ENCODE measurements at places on chromosomes 7 and 10.

GRCh38 chr10:77228559-77228958, 409.0 kb downstream of the KCNMA1 start:
- no peak for DNase-seq

- DNase-seq: no peak
Observed at GRCh38 chr10:4450981-4451908, 374.8 kb upstream of the AKR1E2 start.

DNA sequence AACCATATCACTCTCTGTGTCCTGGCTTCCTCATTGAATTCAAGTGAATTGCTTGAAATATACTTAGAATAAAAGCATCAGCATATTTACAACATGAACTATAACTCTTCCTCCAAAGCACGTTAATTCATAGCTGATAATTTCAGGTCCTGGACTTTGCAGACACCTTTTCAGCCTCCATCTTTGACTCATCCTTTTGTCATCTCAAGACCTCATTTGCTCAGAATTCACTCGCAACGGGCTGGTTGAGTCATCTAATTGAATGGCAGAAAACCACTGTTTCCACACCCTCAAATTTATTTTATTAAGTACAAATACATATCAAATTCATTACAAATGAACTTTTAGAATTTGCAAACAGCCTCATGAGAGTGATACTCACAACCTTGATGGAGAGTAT, 545.7 kb downstream of the GATA3 start:
- DNase-seq: no peak

GRCh38 chr10:5480162-5480941, 19.0 kb downstream of the CALML5 start:
- DNase-seq: no peak

- DNase-seq: no peak
Observed at GRCh38 chr10:93189944-93190343, 116.3 kb downstream of the CYP26A1 start.

GRCh38 chr10:103923502-103923901, 5.5 kb upstream of the STN1 start:
- no peak for DNase-seq

- no peak for DNase-seq
Observed at GRCh38 chr7:93205046-93205445, 21.2 kb downstream of the HEPACAM2 start.

DNA sequence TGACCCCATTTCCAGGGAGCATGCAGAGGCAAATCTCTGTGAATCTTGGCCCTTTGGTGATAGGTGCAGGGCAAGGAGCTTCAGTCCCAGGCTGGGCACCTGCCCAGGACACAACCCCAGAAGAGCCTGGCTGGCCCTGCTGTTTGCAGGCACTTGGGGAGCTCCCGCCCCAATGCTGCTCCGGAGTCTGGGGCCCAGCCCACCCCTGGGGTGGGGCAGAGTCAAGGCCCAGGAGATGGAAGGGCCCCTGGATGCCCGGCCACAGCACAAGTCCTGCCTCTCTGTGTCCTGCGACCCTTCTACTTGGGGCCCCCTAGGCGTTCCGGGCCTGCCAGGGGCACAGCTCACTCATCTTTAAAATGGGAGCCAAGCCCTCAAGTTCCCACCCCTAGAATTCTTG, 24.7 kb downstream of the PDGFA start:
- no peak for DNase-seq

- no peak for DNase-seq
Observed at GRCh38 chr7:97016381-97017191, 8.0 kb downstream of the DLX5 start.

DNA sequence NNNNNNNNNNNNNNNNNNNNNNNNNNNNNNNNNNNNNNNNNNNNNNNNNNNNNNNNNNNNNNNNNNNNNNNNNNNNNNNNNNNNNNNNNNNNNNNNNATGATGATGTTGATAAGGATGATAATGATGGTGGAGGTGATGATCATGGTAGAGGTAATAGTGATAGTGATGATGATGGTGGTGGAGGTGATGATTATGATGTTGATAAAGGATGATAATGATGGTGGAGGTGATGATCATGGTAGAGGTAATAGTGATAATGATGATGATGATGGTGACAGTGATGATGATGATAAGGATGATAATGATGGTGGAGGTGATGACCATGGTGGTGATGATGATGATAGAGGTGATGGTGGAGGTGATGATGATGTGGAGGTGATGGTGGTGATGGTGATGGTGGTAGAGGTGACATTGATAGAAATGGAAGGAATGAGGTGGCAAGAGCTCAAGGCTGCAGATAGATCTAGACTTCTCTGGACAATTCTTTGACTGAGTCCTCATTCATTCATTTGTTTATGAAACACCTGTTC, 47.8 kb downstream of the FAM20C start:
- no peak for DNase-seq

GRCh38 chr10:122293961-122294380, 22.9 kb downstream of the BTBD16 start:
- DNase-seq: no peak

DNA sequence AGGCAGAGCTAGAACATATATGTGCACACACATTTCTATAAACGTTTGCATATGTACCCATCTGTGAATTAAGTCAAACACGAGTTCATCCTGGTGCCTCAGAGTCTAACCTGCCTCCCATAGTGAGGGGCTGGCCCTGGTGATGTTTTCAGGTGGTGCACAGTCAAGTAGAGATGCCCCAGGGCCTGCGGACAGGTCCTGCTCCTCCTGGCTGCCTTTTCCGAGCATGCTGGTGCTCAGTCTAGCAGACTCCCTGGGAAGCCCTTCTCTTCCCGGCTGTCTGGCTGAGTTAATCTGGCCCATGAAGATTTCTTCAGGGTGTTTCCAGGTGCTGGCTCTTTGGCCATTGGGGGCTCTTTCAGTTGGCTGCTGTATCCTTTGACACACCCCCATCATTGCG, 14.3 kb downstream of the ADCY1 start:
- DNase-seq: no peak

DNA sequence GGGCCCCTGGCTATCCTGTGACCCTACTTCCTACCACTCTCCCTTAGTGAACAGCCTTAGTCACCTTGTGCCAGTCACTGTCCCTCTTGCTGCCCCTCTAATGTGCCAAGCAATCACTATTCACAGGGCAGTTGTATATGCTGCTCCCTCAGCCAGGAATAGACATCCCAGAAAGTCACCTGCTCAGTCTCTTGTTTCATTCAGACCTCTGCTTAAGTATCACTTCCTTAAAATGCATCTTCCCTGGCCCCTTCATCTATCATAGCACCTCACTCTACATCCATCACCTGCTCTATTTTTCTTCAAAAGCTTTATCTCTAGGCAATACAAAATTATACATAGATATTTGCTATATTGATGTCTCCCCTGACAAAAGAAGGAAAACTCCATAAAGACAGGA, 328.4 kb upstream of the NFE2L3 start:
- no peak for DNase-seq

DNA sequence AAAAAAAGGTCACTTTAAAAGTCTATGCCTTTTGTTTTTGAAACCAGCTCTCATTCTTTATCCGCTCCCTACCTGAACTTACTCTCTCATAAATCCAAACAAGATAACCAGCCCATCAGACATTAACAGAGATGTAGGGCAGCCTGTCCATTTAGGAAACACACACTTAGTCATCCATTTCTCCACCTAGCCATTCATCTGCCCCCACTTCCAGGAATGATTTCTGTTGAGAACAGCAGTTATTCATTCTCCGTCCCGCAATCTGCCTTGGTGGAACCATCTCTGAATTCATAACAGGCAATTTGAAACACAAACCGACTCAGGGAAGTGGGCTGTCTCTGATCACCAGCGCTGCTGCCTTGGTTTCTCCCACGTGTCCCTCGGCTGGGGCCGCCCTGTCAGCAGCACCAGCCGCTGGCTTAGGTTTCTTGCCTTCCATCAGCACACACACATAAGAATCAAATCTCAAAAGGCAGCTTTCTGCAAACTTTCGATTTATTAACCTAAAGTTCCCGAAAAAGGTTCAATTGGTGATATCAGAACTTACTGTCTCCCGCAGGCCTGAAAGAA, 528.2 kb upstream of the NRP1 start:
- no peak for DNase-seq
